IMR-90 (cell line): ENCODE measurements at places on chromosomes 7 and 10. TPM values are rescaled to one million over a fixed set of nuclear protein-coding genes. Genes with fewer than 3 reads are reported as not detected.

TEX36 gene
- polyA plus RNA-seq: not detected in 2 replicates

GRCh38 chr10:62252051-62252450 lies 16.6 kb downstream of the RTKN2 start:
- no peak for DNase-seq

DNA sequence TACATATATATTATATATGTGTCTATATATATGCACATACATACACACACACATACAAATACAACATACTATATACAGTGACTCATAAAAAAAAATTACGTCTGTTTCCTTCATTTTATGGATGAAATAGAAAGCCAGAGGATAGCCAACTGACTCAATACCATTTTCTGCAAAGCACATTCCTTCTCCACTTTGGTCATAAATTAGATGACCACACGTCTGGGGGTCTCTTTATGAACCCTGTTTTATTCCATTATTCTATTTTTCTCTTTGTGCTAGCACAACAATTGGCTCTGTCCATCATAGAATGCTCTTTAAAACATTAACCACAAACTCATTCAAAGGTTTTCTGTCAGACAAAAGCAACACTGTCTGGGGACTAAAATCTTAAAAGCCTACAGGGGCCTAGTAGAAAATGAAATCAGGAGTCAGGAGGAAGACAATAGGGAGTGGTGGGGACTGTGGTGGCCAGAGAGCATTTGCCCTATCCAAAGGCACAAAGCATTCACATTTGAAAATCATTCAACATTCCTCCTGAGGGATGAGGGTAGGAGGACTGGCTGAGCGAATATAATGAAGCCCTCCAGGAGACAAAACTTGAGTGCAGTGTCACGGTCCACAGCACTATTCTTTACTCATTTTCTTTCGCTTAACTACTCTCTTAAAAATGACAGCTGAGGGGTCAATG lies 4.3 kb downstream of the CUBN start:
- no peak for DNase-seq

CYP2C19 gene
- not detected in 2 replicates for polyA plus RNA-seq
